ENCODE measurements at places on chromosomes 3 and 15.
A peak's percentile ranks its signal among the peaks of the same experiment; 100 is the strongest.

DNA sequence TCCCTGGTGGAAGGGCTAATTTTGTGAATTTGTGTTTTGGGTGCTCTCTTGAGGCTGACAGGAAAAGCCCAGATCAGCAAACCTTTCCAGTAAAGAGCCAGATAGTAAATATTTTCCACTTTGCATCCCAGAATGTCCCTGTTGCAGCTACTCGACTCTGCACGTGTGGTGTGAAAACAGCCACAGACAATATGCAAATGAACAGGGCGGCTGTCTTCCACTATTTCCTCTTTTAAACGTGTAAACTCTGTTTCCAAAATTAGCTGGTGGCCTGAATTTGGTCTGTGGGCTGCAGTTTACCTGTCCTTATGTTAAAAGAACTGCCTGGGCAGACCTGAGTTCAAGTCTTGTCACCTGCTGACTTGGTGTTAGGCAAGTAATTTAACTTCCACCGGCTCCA is 202.7 kb downstream of the EDEM1 start:
- DNase-seq = no peak

GRCh38 chr3:54987719-54988118 is 59.9 kb upstream of the LRTM1 start:
- DNase-seq = no peak

- no peak for DNase-seq
These were observed 3.9 kb upstream of the SRGAP3 start for GRCh38 chr3:9253327-9253726.

GRCh38 chr3:129934234-129935123 is 40.0 kb upstream of the TRH start:
- peak; percentile 33 for DNase-seq

DNA sequence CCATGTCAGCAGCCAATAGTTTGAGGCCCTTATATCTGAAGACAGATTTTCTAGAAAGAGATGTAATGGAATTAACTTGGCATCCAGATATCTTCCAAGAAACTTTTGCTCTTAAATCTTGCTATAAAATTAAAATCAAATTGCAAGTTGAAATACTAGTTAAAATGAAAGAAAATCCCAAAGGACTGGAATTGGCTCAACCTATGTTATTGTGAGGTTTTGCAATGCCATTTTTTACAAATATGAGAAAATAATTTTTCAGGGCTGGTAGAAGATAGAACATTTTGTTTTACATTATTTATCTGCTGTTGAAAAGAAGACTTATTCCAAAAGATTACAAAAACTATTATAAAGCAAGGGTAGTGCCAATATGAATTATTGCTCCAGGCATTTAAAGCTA is 92.2 kb upstream of the AGTR1 start:
- no peak for DNase-seq

GRCh38 chr15:42919799-42920518 is 619 bp downstream of the TTBK2 start:
- DNase-seq = peak; percentile 39

DNA sequence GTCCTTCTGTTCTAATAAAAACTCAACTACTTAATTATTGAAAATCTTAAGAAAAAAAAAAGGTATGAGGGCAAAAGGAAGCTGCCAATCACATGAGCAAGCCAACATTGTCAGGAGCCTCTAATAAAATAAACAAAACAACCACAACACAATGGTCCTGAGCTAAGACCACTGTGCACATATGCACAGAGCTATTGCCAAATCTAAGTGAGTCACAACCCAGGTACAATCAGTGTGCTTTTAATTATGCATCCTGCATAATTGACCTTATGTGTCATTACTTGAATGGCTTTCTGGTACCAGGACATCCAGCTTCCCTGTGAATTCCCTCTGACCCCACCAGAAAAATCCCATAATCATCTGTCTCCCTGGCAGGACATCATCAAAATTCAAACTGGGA is 639.8 kb downstream of the MAGI1 start:
- DNase-seq = no peak

- no peak for DNase-seq
These were observed 123.8 kb upstream of the FEZF2 start for GRCh38 chr3:62497156-62497555.

GRCh38 chr3:118167571-118167970 is 867.1 kb downstream of the IGSF11 start:
- no peak for DNase-seq

GRCh38 chr3:13112521-13113345 is 39.5 kb upstream of the IQSEC1 start:
- DNase-seq = no peak

GRCh38 chr3:118675305-118675704 is 359.3 kb downstream of the IGSF11 start:
- DNase-seq = no peak

Measured in NCI-H345 (cell line).